ENCODE measurements at places on chromosomes 4 and X.

DNA sequence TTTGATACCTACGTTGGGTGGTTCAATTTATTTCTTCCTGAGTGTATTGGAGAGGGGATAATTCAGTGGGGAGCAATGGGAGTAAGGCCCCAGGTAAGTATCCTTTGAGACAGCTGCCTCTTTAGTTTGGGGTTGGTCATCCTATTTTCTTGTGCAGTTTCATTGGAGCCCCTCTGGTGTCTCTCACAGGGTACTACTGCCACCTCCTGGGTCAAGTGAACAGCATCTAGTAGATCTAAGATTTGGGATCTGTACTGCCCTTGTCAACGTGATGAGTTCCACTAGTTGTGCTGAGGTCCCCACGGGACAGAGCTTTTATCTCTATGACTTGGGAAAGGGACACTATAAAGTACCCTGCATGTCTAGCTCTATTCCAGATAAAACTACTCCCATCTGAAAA lies 80.6 kb downstream of the PBDC1 start:
- DNase-seq: no peak

- DNase-seq: no peak
These were observed 1626.4 kb downstream of the C4orf33 start for GRCh38 chr4:130722361-130722760.

DNA sequence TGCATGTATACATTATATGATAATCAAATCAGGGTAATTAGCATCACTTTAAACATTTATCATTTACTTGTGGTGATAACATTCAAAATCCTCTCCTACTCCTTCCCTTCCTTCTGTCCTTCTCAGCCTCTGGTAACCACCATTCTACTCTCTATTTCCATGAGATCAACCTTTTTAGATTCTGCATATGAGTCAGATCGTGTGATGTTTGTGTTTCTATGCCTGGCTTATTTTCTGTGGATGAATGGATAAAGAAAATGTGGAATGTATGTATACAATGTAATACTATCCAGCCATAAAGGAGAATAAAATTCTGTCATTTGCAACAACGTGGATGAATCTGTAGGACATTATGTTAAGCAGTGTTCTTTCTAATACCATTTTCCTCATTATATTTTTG lies 123.9 kb downstream of the NAA11 start:
- no peak for DNase-seq

DNA sequence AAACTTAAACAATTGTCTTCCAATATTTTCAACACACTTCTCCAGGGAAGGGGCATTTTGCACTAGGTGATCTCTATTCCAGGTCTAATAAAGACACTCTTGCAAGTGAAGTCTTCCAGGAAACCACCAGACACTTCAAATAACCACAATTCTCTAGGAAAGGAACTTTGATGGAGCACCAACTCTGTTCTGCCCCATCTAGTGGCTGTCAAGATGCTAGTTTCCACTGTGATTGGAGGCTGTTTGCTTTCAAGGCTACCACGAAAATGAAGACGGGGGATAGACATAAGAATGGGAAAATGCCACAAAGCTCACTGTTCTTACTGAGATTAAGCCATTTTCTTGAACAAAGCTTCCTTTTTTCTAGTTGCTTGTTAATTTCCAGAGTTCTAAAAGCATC lies 100.6 kb upstream of the F9 start:
- no peak for DNase-seq

DNA sequence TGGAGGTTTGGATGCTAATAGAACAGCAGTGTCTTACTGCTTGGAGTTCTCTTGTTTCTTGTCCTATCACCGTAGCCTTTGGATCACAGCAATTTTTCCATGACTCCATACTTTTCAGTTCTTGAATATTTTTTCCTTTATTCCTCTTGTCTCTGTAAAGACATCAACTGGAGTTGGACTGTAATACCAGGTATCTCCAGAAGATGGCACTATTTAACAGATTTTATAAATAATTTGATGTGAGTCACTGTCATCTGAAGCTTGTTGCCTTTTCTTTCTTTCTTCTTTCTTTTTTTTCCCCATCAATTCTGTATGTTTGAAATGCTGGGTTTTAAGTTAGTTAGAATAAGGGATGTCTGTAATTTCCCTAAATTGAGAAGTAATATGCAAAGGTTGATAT lies 24.1 kb downstream of the HPRT1 start:
- DNase-seq: no peak

GRCh38 chrX:154135458-154136229 lies 8.4 kb upstream of the OPN1LW start:
- DNase-seq: no peak

DNA sequence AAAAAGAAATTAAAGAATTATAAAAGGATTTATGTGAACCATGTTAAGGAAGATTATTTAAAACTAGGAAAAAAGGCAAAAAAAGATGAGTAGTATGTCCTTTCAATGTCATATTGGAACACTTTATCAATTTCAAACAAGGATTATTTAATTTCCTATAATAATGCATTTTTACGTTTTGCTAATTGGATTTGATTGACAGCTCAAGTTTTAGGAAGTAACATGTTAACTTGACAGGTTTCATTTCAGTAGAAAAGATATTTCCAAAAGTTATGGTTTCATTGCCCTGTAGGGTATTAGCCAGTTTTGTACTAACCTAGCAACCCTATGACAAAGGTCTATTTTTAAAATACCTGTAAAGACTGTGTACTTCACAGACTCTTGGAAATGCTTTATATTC lies 379.6 kb upstream of the ZFP42 start:
- DNase-seq: no peak

DNA sequence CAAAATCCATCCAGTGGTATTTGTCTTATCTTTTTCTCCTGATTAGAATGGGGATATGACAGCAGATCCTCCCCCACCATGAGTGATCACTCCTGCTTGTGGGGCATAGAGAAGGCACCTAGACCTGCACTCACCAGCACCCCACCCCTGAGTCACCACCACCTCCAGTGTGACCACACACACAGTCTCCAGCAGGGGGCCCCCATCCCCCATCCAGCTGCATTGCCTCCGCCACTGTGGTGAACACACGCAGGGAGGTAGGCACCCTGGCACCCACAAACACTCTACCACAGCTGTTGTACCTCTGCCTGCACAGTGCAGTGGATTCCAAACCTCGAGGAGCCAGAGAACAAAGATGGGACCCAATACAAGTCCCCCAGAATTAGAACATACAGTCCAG lies 9.0 kb upstream of the MAGEA8 start:
- peak; percentile 23 for DNase-seq

GRCh38 chr4:61727286-61727685 lies 527.2 kb downstream of the ADGRL3 start:
- no peak for DNase-seq

GRCh38 chr4:154164931-154165839 lies 326.4 kb downstream of the DCHS2 start:
- no peak for DNase-seq

DNA sequence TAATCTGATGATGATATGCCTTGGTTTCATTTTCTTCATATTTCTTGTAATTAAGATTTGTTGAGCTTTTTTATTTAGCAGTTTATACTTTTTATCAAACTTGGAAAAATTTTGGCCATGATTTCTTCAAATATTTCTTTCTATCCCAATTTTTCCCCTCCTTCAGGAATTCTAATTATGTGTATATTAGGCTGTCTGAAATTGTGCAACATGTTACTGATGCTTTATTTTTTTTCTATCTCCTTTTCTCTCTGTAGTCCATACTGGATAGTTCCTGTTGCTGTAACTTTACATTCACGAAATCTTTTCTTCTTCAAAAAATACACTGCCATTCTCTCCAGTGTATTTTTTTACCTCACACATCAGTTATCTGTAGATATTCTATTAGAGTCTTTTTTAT lies 10.8 kb downstream of the THAP6 start:
- DNase-seq: no peak

DNA sequence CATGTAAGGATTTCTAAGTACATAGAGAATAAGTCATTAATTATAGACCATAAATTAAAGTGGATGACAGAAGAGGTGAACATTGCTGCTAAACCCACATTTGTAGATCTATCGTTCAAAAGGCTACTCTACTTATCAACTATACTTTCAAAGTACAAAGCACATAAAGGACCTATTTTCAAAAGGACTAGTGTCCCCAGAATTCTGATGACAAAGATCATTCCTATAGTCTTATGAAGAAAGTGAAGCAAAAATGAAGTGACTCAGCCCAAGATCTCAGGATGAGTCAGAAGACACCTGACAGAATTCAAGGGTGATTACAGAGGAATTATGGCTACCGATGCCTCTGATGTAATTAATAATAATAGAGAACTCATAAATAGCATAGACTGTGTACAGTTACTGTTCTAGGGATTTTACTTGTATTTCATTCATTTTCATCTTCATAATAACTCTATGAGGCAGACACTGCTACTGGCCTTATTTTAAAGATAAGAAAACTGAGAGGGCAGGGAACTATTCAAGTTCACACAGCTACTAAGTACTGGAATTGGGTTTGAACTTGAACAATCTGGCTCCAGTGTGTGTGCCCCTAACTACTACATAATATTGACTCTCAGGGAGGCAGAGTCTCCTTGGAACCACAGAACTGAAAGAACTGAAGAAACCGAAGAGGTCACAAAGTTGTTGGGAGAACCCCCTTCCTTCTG lies 17.1 kb downstream of the USP46 start:
- no peak for DNase-seq

- no peak for DNase-seq
These were observed 50.9 kb downstream of the UCHL1 start for GRCh38 chr4:41307638-41308037.

GRCh38 chrX:13383907-13384306 lies 64.1 kb upstream of the ATXN3L start:
- DNase-seq: no peak

DNA sequence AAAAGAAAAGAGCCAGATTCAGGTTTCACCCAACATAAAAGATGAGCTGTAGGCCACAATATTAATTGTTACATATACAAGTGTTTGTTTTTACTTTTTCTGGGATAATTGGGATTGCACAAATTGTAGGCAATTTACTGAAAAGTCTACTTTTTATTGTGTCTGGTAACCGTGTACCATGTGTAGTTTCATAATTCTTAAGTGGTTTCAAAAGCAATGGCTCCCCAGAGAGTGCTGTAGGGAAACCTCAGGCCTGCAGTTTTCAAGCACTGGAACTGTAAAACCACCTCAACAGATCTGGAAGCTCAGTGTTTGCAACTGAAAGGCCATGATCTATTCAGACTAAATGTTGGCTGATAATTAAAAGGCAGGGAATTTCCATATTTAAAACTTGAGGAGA lies 53.9 kb upstream of the MMAA start:
- no peak for DNase-seq

GRCh38 chr4:159206427-159206871 lies 103.6 kb downstream of the RAPGEF2 start:
- no peak for DNase-seq

DNA sequence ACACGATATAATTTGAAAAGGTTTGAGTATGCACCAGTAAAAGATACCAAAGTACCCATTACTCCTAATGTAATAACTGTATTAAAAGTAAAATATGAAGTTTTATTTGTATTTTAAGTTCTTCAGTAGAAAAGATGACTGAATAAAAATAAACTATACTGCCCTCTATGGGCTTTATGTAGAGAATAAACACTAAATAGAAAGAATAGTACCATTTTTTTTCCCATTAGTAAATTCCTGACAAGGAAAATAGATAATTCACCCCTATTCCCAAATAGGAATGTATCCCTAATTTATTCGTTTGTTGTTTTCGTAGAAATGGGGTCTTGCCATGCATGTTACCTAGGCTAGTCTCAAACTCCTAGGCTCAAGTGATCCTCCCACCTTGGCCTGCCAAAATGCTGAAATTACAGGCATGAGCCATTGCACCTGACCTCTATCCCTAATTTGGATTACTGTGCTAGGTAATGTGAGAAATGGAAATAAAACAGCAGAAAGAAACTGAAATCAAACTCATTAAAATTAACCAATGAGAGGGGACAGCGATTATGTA lies 73.6 kb upstream of the COX18 start:
- no peak for DNase-seq

- no peak for DNase-seq
These were observed at the start of gene NAT8L for GRCh38 chr4:2059046-2059725. TSS of gene NAT8L (plus strand) at chr4:2059327. CDS start at chr4:2059512, 185 bp downstream.

GRCh38 chrX:103498786-103499185 lies 20.5 kb downstream of the RAB40A start:
- no peak for DNase-seq

- DNase-seq: no peak
These were observed 96.4 kb downstream of the EMCN start for GRCh38 chr4:100421361-100421978.

GRCh38 chr4:142940425-142941330 lies 94.6 kb upstream of the INPP4B start:
- no peak for DNase-seq

- DNase-seq: no peak
These were observed 35.5 kb upstream of the SMAD1 start for GRCh38 chr4:145446184-145446583.

- no peak for DNase-seq
These were observed 4.5 kb downstream of the GJB1 start for GRCh38 chrX:71227370-71228062.

- DNase-seq: no peak
These were observed 1668.7 kb upstream of the PCDH7 start for GRCh38 chr4:29051381-29051965.

DNA sequence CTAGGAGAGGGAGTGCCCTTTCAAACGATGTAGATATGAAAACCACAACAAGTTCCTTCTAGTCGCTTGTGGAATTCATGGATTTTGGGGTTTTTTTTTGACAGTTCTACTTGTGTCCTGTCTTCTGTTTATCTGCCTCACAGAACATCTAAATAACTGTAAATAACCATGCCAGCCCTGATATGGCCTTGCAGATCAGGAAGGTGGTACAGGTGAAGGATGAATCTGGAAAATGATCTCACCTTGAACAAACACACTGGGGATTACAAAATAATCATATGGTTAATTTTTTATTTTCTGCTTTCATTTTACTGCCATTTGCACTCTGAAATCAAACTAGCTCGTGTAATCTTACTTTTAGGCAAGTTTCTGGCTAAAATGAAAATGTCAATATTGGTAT lies 37.2 kb downstream of the GPR82 start:
- DNase-seq: no peak

- DNase-seq: no peak
These were observed 12.3 kb downstream of the MID1 start for GRCh38 chrX:10608099-10608498.

- no peak for DNase-seq
These were observed 167.2 kb downstream of the LHFPL1 start for GRCh38 chrX:112512509-112512908.

All from T-helper 17 cell (primary cell).